AG20443 (cell line): ENCODE measurements at places on chromosomes 3 and 15.

DNA sequence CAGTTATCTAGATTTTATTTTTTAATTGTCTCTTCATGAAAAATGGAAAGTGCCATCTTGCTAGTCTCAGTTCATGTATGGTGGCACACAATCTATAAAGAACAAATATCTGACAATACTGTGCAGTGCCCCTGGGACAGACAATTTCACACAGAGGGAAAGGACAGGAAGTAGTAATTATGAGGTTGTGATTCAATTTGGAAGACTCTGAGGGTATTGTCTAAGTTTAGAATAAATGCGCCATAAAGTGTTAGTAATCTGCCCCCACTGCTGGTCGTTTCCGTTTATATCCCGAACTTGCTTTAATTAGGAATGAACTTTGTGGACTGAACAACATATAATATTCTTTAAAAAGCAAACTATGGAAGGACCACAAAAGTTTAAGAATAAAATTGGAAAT is 196.4 kb upstream of the SLC24A5 start:
- DNase-seq: no peak

DNA sequence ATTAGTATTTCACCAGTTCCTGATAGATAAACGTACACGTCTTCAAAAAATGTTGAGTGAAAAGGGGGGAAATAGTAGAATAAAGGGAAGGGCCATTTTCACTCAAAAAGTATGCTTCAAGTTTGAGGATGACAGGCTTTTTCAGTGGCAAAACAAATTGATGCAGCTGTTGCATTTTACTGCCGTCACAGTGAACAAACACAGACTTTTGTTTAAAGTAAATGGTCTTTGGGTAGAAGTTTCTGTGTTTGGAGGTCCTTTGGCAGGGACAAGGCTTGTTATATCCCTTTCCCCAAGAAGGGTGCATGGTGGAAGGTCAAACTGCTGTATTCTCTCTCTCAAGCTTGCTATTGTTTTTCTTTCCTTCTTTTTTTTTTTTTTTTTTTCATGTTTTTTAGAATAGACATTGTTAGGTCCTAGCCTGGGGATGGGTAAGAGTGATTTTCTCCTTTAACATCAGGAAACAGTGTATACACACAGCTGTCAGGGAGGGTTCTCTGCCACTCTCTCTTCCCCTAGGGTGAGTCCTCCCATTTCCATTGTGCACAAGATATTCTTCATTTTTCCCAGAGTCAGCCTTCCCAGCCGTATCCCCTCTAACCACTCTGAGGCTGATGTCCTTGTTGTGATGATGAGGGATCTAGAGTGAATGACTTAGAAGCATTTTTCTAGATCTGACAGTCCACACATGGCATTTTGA is 6.6 kb upstream of the SUCNR1 start:
- no peak for DNase-seq

GRCh38 chr3:187960820-187961219 is 193.1 kb upstream of the LPP start:
- peak; percentile 24 for DNase-seq

DNA sequence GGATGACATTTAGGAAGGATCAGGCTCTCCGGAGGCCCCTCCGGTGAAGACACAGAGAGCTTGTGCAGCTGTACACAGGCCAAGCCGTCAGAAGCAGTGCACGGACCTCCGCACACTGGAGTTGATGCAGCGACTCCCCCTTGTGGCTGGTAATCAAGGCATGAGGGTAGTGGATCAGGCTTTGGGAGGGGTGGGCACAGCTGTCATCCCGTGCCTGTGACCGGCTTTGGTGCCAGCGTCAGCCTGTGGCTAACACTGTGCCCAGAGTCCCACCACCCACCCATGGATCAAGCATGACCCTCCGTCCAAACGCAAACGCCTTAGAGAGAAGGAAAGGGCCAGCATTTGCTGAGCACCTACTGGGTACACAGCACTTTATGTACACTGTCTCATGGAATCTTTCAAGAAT is 8.2 kb upstream of the GRIP2 start:
- peak; percentile 84 for DNase-seq

- DNase-seq: no peak
Observed at GRCh38 chr15:68379759-68380290, 52.1 kb downstream of the ITGA11 start.

DNA sequence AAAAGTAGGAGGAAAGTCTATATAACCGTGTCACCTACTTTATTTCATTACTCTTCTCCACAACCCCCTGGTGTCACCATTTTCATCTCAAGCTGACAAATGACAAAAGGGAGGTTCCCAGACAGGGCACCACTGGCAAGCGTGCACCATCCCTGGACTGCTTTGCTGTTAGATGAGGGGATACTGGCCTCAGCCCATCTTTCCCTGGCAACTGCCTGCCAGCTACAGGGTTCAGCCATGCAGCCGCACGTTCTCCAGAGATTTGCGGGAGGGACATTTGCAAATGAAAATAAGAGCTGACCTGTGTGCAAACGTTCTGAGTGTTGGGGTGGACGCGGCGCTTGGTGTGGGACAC is 660 bp downstream of the UROC1 start:
- DNase-seq: no peak

DNA sequence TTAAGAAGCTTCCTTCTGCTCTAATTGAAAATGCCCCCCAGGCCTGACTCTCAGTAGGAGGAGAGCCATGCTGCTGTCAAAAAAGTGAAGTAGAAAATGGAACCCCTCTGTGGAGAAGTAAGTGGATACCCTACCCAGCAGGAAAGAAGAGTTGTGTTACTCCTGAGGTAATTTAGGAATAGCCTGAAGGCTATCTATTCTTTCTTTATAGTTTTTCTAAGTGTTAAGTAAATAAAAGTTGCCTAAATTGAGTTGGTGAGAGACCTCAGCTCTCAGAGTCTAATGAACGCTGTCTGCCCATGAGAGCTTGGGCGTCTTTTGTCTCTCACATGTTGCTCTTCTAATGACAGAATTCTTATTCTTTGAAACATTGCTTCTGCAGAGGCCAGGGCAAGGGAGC is 116.2 kb downstream of the NSUN3 start:
- no peak for DNase-seq

DNA sequence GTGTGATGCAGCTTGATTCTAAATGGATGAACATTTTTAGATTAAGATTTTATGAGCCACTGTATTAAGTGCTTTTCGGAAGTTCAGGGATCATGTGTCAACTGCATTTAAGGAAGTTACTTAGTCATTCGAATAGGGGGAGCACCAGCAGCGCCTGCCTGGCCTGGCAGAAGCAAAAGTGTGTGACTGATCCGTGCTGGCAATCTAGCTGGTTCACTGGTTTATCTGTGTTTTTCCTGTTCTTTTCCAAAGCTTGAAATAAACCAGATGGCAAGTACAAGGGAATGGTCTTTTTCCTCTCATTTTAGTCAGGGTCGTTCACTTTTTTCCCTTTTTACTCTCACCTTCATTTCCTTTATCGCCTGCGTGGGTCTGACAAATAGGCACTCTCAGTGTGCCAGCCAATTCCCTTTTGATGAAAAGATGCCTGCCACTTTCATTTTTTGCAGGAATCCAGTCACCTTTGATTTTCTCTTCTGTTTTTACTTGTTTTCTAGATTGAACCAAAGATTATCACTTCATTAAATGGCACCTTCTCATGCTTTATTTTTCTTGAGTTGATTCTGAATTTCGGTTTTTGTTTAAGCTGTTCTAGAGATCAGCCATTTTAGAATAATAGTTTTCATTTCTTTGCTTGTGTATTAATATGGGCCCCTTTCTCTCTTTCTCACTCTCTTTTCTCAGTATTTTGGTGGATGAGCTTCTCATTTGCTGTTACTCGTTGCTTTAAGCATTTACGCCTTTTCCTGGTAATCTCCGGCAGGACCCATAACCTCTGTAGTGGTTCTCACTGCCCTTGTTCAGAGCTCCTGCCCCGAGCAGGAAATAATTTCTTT is 2.8 kb downstream of the ABHD2 start:
- peak; percentile 63 for DNase-seq

GRCh38 chr15:96431786-96432185 is 101.3 kb downstream of the NR2F2 start:
- DNase-seq: no peak

DNA sequence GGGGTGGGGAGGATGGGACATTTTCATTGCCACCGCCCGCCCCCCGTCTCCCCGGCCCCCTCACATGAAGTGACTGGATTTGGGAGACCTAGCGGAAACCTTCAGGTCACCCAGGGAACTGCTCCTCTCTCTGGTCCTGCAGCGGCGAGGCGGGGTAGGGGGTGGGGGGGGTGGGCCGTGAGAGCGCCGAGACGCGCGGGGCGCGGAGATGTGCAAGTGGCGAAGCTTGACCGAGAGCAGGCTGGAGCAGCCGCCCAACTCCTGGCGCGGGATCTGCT is 712 bp upstream of the MME start:
- peak; percentile 54 for DNase-seq

GRCh38 chr3:120093911-120094775 is at the start of gene GSK3B:
Gene GSK3B (minus strand): TSS chr3:120094447. CDS start chr3:120093434, 1,013 bp downstream.
- DNase-seq: peak; percentile 62

- no peak for DNase-seq
Observed at GRCh38 chr15:28969511-28970085, 83.8 kb downstream of the APBA2 start.

DNA sequence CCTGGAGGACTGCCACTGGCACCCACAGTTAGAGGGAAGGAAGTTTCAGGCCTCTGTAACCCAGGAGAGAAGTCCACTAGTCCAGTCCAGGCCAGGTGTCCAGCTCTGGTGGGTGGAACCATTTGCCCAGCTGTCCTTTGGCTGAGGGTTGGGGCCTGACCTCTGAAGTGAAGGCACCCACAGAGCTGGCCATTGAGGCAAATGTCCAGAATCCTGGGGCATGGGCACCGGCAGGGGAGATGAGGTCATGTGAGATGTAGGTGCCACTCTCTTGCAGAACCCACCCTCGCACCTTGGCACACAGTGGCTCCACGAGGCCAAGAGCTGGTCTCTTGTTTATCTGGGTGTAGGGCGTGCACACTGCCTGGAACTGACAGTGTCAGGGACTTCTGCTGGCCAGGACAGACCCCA is 162.8 kb downstream of the SMAD6 start:
- DNase-seq: no peak

GRCh38 chr3:52889901-52890300 is 7.4 kb downstream of the STIMATE start:
- no peak for DNase-seq

- DNase-seq: peak; percentile 71
Observed at GRCh38 chr3:141796889-141797781, 33.9 kb downstream of the GRK7 start.

DNA sequence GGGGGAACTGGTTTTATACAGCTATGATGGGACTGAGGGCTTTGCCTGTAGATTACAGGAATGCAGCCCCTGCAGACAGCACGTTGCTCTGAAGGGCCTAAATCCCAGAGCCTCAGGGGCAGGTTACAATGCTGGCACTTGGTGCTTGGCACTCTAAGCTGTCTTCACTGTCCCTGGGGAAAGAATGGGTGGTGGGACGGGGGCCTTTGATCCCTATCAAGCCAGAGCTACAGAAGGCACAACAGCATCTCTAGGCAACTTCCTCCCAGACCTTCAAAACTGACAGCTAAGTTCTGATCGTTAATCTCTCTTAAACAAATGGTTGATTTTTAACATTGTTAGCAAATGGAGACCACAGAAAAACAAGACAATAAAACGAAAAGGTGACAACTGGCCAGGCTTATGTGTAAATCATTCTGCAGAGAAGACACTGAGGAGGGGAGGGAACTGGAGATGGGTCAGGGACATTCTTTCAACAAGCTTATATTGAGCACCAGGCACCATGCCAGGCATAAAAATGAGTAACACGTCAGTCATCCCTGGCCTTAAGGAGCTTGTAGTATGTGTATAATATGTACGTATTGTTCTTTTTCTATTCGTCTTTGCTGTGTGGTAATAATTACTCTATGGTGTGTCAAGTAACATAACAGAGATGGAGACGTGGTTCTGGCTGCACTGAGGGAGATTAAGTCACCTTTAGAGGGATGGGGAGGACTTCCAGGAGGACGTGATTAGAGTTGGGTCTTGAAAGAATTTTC is 49.1 kb downstream of the CA12 start:
- DNase-seq: peak; percentile 64

- DNase-seq: no peak
Observed at GRCh38 chr3:18987862-18988447, 160.4 kb upstream of the KCNH8 start.

DNA sequence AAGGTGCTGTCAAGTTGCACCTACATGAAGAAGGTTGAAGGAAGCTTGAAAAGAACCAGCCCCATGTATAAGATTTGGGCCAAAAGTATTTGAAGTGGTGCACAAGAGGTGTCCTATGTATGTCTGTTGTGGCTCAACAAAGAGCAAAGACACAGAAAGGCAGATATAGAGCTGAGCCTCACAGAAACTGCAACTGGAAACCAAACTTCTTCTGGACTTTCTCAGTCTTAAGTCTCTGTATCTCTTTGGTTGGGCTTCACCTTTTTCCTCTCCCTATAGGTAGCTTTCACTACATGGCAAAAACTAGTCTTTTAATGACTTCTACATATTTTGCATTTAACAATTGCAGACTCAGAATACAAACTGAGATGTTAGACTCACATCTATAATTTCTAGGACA is 8.8 kb upstream of the CMC1 start:
- DNase-seq: no peak

DNA sequence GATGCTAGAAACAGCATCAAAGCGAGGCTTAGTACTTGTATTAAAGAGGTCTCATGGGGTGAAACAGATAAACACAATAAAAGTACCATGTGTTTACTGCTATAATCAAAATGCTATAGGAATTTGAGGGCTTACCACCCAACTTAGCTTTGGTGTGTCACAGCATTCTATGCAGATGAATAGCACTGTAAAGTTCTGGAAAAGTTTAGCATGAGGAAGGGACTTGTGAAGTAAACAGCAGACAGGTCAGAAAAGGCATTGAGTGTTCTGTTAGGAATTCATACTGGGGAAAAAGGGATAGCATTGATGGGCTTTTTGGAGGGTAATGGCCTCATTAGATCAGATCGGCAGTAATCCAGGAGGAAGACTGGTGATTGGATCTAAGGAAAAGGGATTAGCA is 505.3 kb downstream of the NLGN1 start:
- no peak for DNase-seq

- no peak for DNase-seq
Observed at GRCh38 chr3:101868534-101869464, 19.5 kb downstream of the NFKBIZ start.

DNA sequence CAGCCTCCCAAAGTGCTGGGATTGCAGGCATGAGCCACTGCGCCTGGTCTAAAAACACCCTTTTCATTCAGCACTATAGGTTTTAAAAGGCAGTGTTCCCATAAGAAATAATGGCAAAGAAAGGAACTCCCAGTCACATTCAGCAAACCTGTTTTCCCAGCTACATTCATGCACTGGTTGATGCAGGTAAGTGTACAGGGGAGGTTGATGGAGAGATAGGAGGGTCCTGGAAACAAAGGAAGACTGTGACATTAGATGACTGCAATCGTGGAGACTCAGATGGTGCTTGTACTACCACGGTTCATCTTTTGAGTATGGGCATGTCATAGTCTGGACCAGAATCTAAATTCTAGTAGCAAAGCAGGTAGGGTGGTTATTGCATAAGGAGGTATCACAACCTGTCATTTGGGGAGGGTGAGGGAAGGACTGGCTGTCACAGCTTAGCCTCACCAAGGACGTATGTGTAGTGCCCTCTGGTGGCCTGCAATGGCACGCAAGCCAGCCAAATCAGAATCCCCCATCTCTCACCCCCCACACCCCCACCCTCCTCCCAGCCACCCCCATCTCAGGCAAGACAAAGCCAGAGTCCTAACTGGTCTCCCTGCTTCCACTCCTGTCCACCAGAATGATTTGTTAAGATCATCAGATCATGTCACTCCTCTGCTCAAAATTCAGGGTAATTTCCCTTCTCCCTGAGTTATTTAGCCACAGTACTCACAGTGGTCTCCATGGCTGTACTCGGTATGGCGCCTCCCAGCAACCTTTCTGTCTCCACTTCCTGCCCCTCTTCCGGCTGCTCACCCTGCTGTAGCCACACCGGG is 28.8 kb upstream of the UBL7 start:
- DNase-seq: peak; percentile 80
